ENCODE measurements at places on chromosomes 1 and 21.

GRCh38 chr1:109759513-109760334 lies 4.0 kb downstream of the EPS8L3 start:
- H3K27ac ChIP-seq = no peak overlapping the region
- peaks cover 2% of the 10 kb centered on the region for H3K4me1 ChIP-seq
- DNase-seq = no peak
- no peaks in the 10 kb centered on the region for H3K36me3 ChIP-seq
- H3K27me3 ChIP-seq = no peaks in the 10 kb centered on the region

DNA sequence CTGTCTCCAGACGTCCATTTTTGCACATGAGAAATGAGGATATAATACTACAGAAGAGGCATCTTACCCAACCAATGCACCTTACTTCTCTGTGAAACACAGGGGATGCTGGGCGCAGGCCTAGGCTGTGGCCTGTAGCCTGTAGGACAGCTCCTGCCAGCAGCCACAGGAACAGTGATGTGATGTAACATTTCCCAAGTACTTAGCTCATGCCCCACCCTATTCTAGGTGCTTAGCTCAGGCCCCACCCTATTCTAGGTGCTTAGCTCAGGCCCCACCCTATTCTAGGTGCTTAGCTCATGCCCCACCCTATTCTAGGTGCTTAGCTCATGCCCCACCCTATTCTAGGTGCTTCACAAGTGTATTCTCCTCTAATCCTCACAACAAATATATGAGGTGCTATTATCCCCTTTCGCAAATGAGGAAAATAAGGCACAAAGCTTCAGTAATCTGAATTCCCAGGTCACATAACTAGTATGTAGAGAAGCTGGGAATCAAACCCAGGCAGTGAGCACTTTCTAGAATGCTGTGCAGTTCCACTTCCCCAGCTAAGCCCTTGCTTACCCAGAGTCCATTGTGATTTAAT lies 4.6 kb upstream of the NAXE start:
- peaks cover 26% of the 10 kb centered on the region for H3K4me1 ChIP-seq
- H3K27ac ChIP-seq = no peak overlapping the region
- no peaks in the 10 kb centered on the region for H3K36me3 ChIP-seq
- H3K4me3 ChIP-seq = no peak overlapping the region
- H3K27me3 ChIP-seq = no peaks in the 10 kb centered on the region

GRCh38 chr21:43635436-43635835 lies 23.9 kb downstream of the HSF2BP start:
- DNase-seq = no peak
- no peaks in the 10 kb centered on the region for H3K36me3 ChIP-seq
- no peaks in the 10 kb centered on the region for H3K4me1 ChIP-seq
- H3K27ac ChIP-seq = no peak overlapping the region
- H3K27me3 ChIP-seq = no peaks in the 10 kb centered on the region

DNA sequence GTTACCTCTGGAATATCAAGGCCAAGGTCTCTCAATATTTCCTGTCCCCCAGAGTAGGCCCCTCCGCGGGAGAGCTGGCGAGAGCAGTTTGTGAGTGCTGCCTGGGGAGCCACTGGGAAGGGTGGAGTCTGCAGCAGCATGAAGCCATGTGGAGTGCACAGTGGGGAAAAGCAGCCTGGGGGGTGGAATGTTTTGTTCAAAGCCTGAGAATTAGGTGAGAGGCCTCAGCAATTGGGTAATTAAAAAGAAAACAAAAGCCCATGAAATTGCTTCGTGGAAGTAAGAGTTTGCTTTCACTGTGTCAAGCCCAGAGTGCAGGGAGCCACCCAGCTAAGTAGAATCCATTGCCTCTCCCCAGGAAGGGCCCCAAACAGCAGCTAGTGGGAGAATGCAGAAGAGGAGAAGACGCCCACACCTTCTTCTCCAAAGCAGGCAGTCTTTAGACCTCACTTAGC lies 30.2 kb upstream of the DISC1 start:
- H3K36me3 ChIP-seq = no peaks in the 10 kb centered on the region
- no peak overlapping the region for H3K4me3 ChIP-seq
- no peaks in the 10 kb centered on the region for H3K27me3 ChIP-seq
- no peak for DNase-seq
- H3K27ac ChIP-seq = no peak overlapping the region

DNA sequence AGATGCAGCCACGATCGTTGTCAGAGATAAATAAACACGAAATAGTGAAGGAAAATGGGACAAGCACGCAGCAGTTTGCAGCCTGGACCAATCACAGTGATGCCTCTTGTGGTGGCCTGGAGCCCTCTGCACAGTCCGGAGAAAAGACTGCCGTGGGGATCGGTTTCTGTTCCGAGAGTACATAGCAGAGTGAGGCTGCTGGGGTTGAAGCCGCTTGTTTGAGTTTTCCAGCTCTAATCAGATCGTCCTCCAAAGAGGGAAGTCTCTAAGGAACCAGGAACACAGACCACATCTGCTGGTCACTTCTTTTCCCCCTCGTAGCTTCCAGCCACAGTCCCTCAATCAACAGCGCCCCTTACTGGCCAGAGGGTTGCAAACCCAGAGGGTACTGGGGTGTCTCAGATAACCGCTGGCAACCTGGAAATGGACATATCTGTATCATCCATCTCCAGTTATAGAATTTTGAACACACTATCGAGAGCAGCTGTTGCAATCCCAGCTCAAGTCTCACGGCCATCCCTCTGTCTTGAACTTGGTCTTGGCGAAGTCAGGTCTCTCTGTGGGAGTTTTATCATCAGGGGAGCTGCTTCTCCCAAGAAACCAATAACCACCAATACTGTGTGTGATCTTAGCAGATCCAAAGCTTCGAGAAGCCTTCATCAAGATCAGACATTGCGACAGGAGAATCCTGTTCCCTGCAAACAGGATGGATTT lies 57.4 kb downstream of the OLIG1 start:
- no peak for DNase-seq
- no peak overlapping the region for H3K27ac ChIP-seq
- peaks cover 6% of the 10 kb centered on the region for H3K4me1 ChIP-seq
- no peak overlapping the region for H3K4me3 ChIP-seq

DNA sequence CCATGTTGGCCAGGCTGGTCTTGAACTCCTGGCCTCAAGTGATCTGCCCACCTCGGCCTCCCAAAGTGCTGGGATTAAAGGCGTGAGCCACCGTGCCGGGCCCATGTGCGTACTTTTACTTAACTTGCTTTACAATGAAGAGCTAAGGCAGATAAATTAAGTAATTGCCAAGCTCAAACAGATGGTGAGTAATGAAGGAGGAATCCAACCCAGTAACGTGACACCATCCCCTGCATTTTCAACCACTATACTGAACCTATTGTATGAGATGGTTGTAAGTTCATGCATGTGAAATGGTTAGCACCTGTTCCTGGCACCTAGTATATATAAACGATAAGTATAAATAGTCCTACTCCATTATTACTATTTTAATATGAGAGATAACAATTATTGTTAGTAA lies 588.0 kb upstream of the BEND5 start:
- no peak overlapping the region for H3K27ac ChIP-seq
- H3K36me3 ChIP-seq = no peaks in the 10 kb centered on the region
- peaks cover 4% of the 10 kb centered on the region for H3K27me3 ChIP-seq
- DNase-seq = no peak

GRCh38 chr1:74425676-74426075 lies 86.7 kb downstream of the LRRC53 start:
- H3K27me3 ChIP-seq = no peaks in the 10 kb centered on the region
- H3K4me1 ChIP-seq = no peaks in the 10 kb centered on the region
- DNase-seq = no peak
- no peak overlapping the region for H3K27ac ChIP-seq
- H3K4me3 ChIP-seq = no peak overlapping the region
- no peaks in the 10 kb centered on the region for H3K36me3 ChIP-seq

Data from naive B cell (primary cell).